Effector memory CD8-positive, alpha-beta T cell (primary cell): ENCODE measurements at places on chromosomes 1 and 21.

DNA sequence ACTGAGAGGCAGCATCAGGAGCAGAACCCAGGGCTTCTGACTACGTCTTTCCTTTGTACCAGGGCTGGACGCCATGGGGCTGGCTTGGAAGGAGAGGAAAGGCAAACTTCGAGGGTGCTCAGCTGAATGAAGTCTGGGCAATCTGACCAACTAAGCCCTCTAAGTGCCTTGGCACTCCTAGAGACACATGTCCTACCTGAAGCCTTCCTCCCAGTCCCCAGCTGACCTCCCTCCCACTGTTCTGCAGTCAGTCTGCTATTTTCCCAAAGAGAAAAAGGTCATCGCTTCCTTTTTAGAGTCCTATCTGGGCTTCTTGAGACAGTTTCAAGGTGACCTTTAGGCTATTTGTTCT, 5.2 kb downstream of the SLC9A1 start:
- no peak overlapping the region for H3K4me3 ChIP-seq
- no peak for DNase-seq
- H3K4me1 ChIP-seq = peaks cover 58% of the 10 kb centered on the region

DNA sequence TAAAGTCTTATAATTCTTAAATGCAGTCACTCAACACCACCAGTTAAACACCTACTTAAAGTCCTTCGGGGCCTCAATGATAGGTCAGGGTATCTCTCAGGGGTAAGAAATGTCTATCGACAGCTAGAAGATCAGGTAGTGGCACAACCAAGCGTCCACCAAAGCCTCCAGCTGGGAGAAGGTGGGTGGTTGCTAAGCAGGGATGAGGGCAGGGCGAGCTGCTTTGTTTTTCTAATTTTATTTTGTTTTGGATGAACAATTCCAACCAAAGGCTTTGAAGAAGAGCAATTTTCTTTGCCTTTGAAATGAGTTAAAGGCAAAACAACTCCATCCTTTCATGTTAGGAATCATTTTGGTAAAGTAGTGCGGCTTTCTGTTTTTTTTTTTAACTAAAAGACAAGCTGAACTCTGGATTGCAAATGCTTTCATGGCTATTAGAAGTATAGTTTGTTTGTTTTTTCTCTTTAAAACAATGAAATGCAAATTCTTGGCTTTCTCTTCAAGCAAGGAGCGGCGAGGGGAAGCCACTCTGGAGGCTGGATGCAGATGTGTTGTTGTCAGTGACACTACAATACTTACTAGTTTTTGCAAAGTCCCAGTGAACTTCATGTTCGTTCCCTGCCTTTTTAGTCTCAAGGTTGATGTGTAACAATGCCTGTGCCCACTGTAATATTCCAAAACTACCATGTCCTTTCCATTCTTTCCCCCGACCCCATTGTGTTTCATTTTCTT, 106.0 kb downstream of the MRPS6 start:
- H3K27ac ChIP-seq = no peak overlapping the region
- H3K4me1 ChIP-seq = no peaks in the 10 kb centered on the region
- no peak overlapping the region for H3K4me3 ChIP-seq

DNA sequence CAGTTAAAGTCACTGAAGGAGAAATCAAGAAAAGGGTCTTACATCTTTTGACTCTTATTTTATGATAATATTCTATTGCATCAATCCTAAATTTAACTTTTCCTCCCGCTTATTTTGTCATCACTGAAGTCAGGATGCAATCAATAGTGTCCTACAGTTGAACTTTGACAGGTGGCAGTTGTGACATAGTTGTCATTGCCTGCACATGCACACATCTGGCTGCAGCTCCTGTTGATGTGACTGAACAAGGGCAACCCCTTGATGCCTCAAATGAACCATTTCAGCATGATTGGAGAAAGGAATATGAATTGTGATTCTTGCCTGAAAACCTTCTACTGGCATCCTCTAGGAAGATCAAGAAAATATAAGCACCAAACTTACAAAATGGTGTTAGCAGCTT, 157.7 kb downstream of the NTNG1 start:
- H3K4me1 ChIP-seq = no peaks in the 10 kb centered on the region
- no peak for DNase-seq
- no peak overlapping the region for H3K4me3 ChIP-seq
- no peaks in the 10 kb centered on the region for H3K36me3 ChIP-seq
- no peak overlapping the region for H3K27ac ChIP-seq

DNA sequence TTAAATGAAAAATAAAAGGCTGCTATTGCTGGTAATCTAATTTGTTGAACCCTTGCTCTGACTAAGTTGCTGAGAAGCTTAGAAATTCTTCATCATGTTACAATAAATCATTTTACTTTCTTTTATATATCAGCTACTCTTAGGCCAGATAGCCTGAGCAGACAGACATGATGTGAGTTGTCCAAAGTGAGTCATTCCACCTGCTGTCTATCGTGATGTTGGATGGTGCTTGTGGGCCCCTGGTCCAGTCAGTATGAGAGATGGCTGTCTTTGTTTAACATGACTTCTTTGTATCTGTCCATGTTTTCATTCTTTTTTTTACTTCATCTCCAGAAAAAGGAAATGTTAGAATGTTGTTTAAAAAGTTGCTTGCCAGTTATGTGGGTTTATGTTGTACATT, 188.8 kb downstream of the ADGRL2 start:
- no peaks in the 10 kb centered on the region for H3K4me1 ChIP-seq
- no peak overlapping the region for H3K27ac ChIP-seq
- H3K36me3 ChIP-seq = no peaks in the 10 kb centered on the region
- no peak overlapping the region for H3K4me3 ChIP-seq
- DNase-seq = no peak

GRCh38 chr1:168312718-168313604, 32.3 kb downstream of the TBX19 start:
- peaks cover 11% of the 10 kb centered on the region for H3K4me1 ChIP-seq
- H3K36me3 ChIP-seq = peaks cover 5% of the 10 kb centered on the region
- H3K27ac ChIP-seq = no peak overlapping the region
- no peak for DNase-seq
- H3K27me3 ChIP-seq = no peaks in the 10 kb centered on the region

GRCh38 chr1:52955129-52955970, 28.3 kb downstream of the SCP2 start:
- DNase-seq = no peak
- no peak overlapping the region for H3K27ac ChIP-seq
- H3K4me1 ChIP-seq = no peaks in the 10 kb centered on the region
- no peaks in the 10 kb centered on the region for H3K27me3 ChIP-seq
- H3K4me3 ChIP-seq = no peak overlapping the region

DNA sequence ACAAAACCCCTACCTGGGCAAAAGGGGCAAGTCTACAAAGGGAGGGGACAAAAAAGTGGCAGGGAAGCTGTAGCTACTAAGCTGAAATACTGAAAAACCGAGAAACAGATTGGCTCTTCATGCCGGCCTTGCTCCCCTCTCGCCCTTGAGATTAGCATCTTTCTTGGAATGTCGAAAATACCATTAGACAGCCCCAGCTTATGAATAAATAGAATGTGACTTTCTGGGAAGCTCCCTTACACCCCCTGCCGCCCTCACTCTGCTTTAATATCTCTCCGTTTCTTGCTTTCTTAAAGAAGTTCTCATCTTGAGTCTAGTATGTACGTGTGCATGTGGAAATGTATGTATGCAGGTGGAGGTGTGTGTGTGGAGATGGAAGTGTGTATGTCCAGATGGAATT, 14.1 kb downstream of the TRAF3IP3 start:
- H3K4me3 ChIP-seq = no peak overlapping the region
- H3K27ac ChIP-seq = no peak overlapping the region
- no peak for DNase-seq
- no peaks in the 10 kb centered on the region for H3K27me3 ChIP-seq

DNA sequence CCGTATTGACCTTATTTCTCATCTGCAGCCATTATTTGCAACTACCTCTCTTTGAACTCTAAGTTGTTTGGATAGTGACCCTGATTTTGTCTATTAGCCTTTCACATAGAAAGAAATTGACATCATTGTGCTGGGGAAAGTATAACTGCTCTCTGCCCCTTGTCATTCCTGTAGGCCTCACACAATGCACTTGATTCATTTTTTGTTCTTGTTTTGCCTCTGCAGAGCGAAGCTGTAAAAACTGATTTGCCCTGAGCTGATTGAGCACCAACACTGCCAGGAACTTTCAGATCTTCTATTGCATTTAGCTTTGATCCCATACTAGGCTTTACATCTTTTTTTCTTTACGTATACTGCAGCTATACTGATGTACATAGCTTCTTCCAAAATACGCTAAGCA, 167.2 kb upstream of the PTBP2 start:
- no peaks in the 10 kb centered on the region for H3K27me3 ChIP-seq
- no peak for DNase-seq
- no peaks in the 10 kb centered on the region for H3K36me3 ChIP-seq
- H3K4me1 ChIP-seq = no peaks in the 10 kb centered on the region
- no peak overlapping the region for H3K4me3 ChIP-seq

DNA sequence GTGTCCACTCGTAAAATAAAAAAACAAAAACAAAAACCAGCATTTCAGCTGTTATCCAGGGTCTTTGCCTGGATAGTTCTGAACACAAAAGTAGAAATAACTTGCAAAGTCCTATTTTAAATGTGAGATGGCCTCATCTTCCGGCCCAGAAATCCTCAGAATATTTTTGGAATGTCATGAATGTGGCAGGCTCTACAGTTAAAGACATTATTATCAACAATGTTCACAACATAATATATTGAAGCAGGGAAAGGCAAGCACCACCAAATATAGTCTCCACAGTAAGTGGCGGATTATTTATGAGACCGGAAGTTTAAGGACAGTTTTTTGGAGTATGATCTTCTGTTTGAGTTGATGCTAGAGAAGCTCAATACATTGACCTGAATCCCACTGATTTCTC, 1.2 kb upstream of the C1orf198 start:
- H3K36me3 ChIP-seq = peaks cover 4% of the 10 kb centered on the region
- peaks cover 12% of the 10 kb centered on the region for H3K4me1 ChIP-seq
- no peak for DNase-seq
- H3K27me3 ChIP-seq = peaks cover 24% of the 10 kb centered on the region

- no peak for DNase-seq
- no peaks in the 10 kb centered on the region for H3K36me3 ChIP-seq
- H3K27me3 ChIP-seq = peaks cover 25% of the 10 kb centered on the region
- no peak overlapping the region for H3K27ac ChIP-seq
Measured at GRCh38 chr1:77339326-77339725, 57.5 kb downstream of the AK5 start.

- H3K4me3 ChIP-seq = no peak overlapping the region
- H3K27ac ChIP-seq = no peak overlapping the region
- peaks cover 24% of the 10 kb centered on the region for H3K4me1 ChIP-seq
- peaks cover 11% of the 10 kb centered on the region for H3K36me3 ChIP-seq
- no peak for DNase-seq
Measured at GRCh38 chr1:175158170-175158591, 34.4 kb downstream of the KIAA0040 start.
